CD4-positive, alpha-beta T cell treated with Interleukin-6 at 100 ng/mL for 8 hours (primary cell): ENCODE measurements at places on chromosomes 2 and 18.

- no peak for DNase-seq
Observed at GRCh38 chr2:45570671-45571334, 40.3 kb downstream of the SRBD1 start.

DNA sequence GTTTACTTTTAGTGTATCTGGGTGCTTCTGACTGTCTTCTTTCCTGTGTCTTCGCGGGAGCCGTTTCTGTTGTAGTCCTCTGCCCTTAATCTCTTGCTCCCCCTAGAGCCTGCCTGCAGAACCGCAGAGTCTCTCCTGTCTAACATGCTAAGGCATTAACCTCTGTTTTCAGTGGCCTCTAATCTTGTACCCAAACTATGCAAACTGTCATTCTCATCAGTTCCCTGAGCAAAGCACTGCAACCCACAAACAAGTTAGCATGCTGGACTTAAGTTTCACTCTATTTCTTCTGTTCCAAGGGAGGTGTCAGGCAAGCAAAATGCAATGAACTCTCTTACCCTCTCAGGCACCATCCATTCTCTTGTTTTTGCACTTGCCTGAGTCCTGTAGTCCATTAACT, 138.4 kb downstream of the OTX1 start:
- no peak for DNase-seq

- DNase-seq = no peak
Observed at GRCh38 chr2:204850581-204850980, 305.3 kb downstream of the PARD3B start.

DNA sequence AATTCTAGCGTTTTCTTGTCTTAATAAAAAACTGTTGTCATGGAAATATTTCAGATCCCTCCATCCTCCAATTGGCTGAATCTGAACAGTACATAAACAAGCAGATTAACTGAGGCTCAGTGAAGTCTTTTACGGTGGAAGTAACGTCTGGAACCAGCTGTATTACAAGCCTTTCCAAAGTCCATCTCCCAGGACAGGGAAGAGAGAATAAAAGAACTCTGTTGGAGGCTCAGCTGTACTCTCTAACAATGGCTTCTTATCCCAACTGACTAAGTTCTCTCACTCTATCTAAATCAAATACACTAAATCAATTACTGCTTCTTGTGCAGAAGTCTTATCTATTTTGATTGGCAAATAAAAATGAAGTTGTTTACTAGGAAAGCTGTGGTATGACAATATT, 19.9 kb upstream of the NEDD4L start:
- DNase-seq = no peak

DNA sequence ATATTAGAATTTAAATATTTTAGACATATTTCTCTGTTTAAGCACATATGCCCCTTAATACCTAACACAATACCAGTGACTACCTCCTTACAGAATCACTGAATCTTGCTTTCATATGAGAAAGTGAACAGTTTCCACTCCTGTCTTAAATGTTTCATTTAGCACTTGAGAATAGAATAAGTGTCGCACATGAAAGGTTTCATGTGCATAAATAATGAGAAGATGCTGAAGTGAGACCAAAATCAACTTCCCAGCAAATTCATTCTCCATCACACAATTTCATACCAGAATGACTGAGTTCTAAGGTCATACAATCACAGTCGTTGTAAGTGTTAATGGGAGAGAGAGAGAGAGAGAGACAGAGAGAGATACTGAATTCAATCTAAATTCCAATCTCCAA, 51.2 kb downstream of the ATIC start:
- no peak for DNase-seq

GRCh38 chr18:54254265-54254758, 15.0 kb upstream of the POLI start:
- no peak for DNase-seq

GRCh38 chr2:218861645-218862318, 2.2 kb downstream of the WNT6 start:
- no peak for DNase-seq
